ENCODE measurements at places on chromosomes 11 and 22.

- no peak for DNase-seq
Measured at GRCh38 chr11:113862435-113862834, 12.9 kb downstream of the USP28 start.

DNA sequence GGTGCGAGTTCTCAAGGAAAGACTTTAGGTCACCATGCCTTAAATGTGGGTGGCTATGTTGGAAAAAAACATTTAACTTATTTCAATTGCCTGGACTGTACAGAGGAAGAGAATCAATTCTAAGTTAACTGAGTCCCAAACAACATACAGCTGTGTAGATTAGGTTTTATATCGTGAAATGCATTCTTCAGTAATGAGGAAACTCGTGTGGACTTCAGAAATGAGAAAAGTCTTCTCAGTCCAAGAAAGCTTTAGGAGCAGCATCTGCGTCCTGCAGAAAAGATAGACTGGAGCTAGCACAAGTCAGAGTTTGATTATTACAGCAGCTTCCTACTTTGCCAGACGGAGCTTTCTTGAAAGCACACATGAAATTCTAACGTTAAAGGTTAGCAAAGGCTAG is 673.0 kb downstream of the OPCML start:
- DNase-seq: no peak

- no peak for DNase-seq
Measured at GRCh38 chr22:42889304-42889703, 32.2 kb upstream of the ARFGAP3 start.

DNA sequence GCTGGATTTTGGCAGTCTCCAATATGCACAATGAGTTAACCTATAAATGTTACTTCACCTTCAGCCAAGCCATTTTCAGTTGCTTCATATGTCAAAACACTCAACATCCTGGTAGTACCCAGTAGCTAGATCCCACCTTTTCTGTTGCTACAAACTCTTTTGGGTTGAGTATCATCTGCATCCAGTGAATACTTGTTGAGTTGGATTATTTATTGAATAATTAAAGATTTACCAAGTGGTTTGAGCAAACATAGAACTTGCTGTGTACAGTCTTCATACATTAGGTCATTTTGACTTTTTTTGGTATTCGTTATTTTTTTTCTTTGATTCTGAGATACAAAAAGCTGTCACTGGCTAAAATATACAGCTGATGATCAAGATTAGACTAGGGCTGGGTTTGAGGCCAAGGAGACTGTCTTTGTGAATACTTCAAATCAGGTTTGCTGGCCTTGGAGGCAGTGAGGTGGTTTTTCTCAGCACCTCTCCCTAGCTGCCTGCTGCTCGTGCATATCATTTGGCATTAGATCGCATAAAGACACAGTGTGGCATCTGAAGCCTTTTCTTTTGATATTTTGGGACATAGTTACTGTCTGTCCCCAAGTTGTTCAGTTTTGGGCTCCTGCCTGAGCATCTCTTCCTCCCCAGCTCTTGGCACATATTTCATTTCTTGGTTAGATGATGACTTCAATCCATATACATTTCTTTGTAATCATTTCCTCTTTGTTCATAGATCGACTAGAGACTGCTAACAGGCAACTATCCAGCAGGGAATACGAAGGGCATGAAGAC is 62.8 kb downstream of the AMOTL1 start:
- DNase-seq: no peak

- DNase-seq: no peak
Measured at GRCh38 chr11:47192111-47192510, 5.9 kb upstream of the PACSIN3 start.

DNA sequence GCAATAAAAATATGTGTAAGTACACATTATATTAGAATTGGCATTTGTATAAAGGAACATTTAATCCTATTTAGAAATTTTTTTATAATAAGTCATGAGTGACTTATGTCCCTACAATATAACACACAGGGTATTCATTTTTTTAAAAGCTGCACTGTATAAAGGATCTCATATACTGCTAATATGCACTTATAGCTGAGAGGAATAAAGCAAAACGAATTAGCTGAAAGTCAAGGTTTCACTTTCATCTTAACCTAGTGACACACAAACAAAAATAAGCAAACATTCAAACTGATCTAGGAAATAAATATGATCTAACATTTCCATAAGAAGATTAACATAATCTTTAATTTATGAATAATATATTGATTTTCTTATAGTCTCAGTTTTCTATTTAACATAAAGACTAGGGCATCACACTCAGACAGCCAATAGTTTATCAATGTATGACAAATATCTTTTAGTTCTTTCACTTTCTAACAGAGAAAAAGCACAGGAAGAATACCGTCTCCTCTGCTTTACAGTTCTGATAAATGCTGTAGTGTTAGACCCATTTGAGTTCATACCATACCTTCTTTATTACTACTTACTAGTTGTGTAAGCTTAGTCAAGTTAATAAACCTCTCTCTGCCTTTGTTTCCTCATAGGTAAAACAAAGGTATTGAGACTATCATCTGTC is 42.9 kb downstream of the DCDC1 start:
- DNase-seq: no peak

GRCh38 chr11:133476570-133477250 is 55.6 kb downstream of the OPCML start:
- DNase-seq: no peak

DNA sequence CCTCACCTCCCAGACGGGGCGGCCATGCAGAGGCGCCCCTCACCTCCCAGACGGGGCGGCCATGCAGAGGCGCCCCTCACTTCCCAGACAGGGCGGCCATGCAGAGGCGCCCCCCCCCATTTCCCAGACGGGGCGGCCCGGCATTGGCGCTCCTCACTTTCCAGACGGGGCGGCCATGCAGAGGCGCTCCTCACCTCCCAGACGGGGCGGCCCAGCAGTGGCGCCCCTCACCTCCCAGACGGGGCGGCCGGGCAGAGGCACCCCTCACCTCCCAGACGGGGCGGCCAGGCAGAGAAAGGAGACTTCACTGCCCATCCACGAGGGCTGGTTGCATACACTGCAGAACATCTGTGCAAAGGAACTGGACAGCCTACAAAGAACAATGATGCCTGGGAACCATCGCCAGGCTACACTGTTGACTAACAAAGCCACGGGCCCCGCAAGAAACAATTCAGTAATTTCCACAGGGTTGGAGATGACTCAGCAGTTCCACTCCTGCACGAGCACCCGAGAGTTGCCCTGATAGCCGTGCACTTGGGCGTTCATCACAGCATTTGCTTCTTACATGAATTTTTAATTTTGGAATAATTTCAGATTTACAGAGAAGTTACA is 58.7 kb downstream of the CTTN start:
- no peak for DNase-seq

DNA sequence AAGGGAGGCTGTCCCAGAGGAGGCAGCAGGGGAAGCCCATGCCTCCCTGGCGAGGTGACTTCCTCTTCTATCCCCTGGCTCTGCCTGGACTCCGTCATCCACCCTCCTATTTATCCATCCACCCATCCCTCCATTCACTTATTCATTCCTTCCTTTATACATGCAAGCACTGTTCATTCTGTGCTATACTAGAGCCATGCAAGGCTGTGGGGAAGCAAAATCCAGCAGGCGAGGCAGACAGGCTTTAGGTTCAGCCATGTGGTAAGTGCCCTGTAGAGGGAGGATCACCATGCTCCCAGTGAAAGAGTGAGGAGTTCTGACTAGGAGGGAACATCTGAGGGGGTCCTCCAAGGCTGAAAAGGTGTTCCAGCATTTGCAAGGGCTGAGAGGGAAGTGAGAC is 1.2 kb upstream of the NAALADL1 start:
- DNase-seq: no peak

- no peak for DNase-seq
Measured at GRCh38 chr11:111422494-111423249, 43.6 kb upstream of the POU2AF1 start.

DNA sequence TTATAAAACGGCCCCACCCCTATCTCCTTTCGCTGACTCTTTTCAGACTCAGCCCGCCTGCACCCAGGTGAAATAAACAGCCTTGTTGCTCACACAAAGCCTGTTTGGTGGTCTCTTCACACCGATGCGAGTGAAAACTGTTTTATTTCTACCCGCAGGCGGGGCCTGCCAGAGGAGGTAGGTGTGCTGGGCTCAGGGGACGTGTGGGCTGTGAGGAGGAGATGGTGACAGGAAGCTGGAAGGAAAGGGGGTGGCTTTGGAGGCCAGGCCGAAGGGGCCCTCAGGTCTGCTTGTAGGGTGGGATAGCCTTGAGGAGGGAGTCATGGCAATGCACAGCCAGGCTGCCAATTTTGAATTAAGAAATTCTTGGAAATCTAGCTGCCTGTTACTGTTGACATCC is 21.3 kb upstream of the KRTAP5-7 start:
- DNase-seq: no peak

DNA sequence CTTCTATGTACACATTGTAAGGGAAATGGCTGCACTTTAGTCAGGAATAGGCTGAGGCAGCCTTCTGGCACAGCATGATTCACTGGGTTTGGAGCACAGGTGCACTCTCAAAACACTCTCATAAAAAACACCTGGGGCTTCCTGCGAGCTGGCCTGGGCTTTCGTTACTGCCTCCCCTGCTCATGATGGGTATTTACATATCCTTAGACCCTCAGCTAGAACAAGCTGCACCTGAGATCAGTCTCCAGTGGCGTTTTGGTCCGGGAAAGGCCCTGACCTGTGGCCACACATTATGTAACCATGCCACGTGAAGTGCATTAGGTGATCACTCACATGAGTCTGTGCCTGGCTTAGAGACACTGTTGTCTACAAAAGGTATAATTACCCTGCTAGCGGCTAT is 321.7 kb downstream of the TMEM135 start:
- no peak for DNase-seq

- no peak for DNase-seq
Measured at GRCh38 chr22:48585916-48586798, 1241.5 kb downstream of the BRD1 start.

Data from smooth muscle cell of the brain vasculature (primary cell).